Activated gamma-delta T cell treated with anti-CD3 and anti-CD28 coated beads, Interleukin-2, amount 50 U/mL, for 16 hours (primary cell): ENCODE measurements at places on chromosomes 16 and 17.

GRCh38 chr16:79422064-79422463, 178.5 kb downstream of the MAF start:
- DNase-seq: no peak

DNA sequence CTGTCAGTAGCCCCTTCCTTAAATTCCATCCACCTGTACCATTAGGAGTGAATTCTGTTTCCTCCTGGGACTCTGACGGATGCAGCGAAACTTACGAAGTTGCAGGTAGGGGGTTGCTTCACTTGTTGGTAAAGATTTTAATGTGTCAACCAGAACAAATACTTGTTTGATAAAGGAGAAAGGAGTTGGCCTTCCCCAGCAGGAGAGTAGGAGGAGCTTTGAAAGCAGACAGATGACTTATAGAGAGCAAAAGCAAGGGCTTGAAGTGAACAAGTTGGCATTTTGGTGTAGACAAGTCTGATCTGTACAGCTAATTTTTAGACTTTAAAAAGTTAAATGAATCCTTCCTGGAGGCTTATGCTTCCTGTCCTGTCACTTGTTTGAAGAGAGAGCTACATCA, 38.1 kb upstream of the PMFBP1 start:
- no peak for DNase-seq

- DNase-seq: no peak
Observed at GRCh38 chr16:27287887-27288286, 19.3 kb upstream of the NSMCE1 start.

DNA sequence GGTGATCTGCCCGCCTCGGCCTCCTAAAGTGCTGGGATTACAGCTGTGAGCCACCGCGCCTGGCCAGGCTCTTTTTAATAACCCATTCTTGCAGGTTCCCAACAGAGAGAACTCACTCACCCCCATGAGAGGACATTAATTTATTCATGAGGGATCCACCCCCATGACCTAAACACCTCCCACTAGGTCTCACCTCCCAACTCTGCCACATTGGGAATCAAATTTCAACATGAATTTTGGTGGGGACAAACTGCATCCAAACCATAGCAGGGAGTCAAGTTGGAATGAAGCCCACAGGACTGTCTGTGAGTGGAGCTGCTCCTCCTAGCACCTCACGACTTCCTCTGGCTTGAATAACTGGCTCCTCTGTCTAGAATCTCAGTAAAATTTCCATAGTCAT, 85.5 kb downstream of the WWP2 start:
- DNase-seq: no peak

DNA sequence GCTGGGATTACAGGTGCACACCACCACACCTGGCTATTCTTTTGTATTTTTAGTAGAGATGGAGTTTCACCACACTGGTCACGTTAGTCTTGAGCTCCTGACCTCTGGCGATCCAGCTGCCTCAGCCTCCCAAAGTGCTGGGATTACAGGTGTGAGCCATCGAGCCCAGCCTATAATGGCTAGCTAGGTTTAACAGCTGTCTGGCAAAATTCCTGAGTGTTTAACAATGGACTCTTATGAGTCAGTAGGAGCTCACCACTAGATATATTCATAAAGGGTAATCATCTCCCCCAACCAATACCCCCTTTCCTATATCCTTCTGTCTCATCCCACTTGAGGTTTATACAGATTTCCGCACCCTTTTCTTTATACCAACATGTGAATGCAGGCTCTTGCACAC, 91.5 kb upstream of the CDH13 start:
- DNase-seq: no peak
